CD4-positive, alpha-beta memory T cell (primary cell): ENCODE measurements at places on chromosomes 12 and 14.
A peak's percentile ranks its signal among the peaks of the same experiment; 100 is the strongest.

DNA sequence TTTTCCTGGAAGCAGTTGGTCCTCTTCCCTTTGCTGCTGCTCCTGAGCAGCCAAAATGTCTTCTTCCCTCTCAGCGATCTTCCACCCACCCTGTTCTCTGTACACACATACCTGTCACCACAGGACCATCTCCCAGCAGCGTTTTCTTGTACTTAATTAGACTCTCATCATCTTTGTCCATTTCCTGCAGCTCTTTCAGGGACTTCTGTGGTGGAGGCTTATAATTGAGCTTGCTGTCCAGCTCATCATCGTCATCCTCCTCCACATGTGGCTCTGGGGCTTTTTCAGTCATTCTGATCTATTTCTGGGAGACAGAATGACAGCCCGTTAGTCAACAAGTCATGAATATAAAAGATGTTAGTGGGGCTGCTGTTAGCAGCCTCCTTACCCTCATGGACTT, 11.0 kb downstream of the ARHGDIB start:
- no peak for DNase-seq

- DNase-seq: no peak
Observed at GRCh38 chr12:50411051-50411660, 10.5 kb downstream of the LARP4 start.

DNA sequence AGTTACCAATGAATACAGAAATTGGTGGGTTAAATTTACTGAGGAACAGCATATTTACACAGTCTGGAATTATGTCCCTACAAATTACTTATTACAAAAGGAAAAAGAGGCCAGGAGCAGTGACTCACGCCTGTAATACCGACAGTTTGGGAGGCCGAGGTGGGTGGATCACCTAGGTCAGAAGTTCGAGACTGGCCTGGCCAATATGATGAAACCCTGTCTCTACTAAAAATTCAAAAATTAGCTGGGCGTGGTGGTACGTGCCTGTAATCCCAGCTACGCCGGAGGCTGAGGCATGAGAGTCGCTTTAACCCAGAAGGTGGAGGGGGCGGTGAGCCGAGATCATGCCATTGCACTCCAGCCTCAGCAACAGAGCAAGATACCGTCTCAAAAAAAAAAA, 52.6 kb downstream of the HECTD1 start:
- no peak for DNase-seq

DNA sequence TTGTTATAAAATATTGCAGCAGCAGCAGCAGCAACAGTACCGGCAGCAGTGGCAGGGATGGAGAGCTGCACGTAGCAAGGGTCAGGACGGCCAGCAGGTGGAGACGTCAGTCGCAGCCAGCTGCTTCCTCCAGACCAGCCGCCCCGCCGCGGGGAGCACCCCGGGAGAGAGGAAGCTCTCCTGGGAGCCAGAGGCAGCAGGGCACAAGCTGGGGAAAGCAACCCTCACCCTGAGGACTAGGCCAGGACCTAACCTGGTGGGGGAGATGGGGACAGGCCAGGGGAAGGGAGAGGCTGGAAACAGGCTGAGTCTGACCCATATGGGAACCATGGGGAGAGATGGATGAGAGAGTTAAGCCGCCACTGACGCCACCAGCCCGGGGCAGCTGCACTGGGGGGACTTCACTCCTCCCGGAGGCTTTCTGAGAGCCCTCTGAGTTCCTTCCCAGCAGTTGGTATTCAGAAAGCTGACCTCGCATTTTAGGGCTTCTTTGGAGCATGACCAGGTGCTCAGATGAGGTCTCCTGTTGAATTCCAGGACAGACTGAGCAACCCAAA, 56.3 kb downstream of the SPTB start:
- DNase-seq: peak; percentile 55

- no peak for DNase-seq
Observed at GRCh38 chr12:122724641-122725243, 5.9 kb downstream of the HCAR1 start.

DNA sequence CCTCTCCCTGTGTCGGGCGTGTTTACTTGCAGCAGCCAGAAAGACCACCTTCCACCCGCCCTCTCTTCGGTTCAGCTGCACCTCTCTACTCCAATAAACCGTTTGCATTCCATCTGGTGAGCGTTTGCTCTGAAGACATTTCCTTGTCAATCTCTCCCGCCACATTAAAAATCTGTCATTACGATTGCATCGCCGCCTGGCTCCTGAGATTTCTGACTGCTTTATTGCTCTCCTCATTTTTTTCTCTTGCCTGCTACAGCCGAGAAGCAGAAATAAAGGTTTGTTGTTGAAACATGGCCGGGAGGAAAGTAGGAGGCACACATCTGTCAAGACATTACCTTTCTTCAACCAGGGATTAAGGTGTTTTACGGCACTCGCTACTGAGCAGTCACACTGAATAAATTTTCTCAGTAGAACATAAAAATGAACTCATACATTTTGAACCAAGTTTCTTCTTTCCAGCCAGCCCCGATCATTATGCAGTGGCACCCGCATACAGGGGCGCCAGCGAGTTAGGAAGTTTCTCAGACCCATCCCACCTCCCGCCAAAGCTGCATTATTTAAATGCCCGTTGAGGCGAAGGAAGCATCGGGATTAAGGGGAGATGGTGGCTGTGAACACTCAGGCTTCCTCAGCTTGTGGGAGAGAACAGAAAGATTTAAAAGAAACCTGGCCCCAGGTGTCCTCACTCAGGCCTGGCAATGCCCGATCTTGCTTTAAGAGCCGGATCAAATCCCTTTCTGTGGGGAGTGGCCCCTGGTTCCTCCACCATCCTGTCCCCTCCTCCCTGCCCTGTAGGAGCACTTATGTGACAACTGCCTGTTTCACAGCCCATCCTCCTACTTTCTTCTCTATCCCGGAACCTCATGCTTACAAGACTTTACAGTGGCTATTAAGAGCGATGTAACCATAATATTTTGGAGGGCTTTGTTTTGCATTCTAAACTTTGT, 1108.9 kb downstream of the BCL11B start:
- no peak for DNase-seq

GRCh38 chr12:106705971-106706370, 68.5 kb upstream of the RIC8B start:
- DNase-seq: no peak

DNA sequence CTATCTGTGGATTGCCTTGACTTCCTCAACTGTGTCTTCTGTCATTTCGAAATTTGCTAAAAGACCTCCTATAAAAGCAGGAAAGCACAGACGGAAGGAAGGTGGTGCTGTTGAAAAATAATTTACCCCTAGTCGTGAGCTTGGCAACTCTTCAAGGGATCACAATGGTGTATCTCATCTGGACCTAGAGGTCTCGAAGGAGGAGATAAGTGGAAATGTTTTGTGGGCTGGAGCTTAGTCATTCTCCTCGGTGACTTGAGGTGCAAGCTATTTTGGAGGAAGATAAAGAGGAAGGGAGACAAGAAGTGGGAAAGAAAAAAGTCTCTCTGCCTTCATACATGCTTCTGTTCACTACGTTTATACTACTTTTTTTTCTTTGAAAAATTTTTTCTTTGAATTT, 89.9 kb downstream of the FLRT2 start:
- no peak for DNase-seq

- DNase-seq: no peak
Observed at GRCh38 chr14:104443391-104444158, 136.0 kb upstream of the C14orf180 start.

DNA sequence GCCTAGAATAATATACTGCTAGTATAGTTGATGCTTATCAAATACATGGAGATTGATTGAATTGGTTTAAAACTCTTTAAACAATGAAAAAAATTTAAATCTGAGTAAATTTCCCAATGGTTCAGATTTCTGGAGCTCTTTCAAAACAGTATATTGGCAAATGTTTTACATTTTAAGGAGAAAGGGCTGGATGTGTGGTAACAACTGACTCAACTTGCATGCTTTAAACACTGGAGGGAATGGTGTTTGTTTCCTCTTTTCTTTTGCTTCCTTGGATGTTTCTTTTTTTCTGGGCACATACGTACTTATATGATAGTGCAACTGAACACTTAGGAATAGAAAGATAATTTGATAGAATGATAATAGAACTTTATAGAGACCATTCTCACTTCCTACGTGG, 73.8 kb upstream of the RFX4 start:
- no peak for DNase-seq
